Glomerular endothelial cell (primary cell): ENCODE measurements at places on chromosomes 7 and 10.

DNA sequence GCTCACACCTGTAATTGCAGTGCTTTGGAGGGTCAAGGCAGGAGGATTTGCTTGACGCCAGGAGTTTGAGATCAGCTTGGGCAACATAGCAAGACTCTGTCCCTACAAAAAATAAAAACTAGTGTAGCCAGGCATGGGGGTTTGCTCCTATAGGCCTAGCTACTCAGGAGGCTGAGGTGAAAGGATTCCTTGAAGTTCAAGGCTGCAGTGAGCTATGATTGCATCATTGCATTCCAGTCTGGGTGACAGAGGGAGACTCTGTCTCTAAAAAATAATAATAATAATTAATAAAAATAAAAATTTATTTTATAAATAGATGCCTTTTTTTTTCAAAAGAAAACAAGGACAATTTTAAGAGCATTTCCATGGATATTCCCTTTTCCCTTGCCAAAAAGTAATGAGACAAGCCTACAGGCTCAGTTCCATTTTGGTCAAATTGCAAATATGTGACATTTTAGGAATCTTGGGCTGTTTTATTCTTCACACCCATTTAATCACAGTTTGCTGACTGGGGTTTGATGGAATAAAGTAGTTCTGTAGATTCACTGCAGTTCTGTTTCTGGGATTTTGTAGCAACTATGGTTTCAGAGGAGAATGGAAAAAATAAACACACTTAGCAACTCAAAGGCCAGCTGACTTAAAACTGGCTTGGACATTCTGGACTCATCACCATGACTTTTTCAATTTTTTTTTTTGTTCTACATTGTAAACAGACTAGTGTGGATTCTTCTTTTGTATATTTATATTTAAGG, 48.4 kb upstream of the ARHGAP21 start:
- DNase-seq = no peak

- no peak for DNase-seq
Measured at GRCh38 chr7:107446988-107447387, 22.9 kb upstream of the GPR22 start.

DNA sequence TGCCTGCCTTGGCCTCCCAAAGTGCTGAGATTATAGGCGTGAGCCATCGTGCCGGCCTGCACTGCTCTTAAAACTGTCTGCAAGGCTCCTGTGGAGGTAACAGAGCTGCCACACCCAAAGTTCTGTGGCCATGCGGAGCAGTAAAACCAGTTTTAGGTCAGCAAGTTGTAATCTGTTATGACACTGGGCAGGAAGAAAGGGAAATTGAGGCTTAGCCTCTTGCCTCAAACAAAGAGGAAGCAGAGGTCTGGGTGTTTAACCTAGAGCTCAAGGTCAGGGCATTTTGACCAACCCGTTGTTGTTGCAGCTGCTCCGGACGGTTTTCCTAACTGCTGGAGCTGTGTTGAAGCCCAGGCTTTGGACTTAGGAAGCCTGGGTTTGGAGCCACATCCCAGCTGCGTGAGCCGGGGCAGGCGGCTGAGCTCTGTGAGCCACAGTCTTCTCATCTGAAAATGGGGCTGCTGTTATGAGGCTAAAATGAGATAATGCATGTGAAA, 7.4 kb upstream of the RRP12 start:
- no peak for DNase-seq

DNA sequence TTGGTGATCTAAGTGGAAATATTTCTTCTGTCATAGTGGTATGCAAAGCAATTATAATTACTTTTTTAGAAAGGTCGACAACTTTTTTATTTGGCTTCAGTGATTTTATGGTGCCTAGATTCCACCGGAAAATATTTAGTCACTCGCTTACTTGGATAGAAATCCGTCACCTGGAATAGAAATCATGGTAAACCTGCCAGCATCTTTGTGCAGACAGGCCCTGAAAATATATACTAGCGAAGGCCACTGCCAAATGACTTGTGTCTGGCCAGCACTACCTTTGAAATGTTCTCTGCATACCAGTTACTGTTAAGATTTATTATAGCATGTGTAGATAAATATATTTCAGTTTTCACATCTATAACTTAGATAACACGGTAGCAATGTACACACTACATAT, 226.4 kb downstream of the AGMO start:
- DNase-seq = no peak

GRCh38 chr10:106401161-106401560, 763.3 kb downstream of the SORCS1 start:
- DNase-seq = no peak

DNA sequence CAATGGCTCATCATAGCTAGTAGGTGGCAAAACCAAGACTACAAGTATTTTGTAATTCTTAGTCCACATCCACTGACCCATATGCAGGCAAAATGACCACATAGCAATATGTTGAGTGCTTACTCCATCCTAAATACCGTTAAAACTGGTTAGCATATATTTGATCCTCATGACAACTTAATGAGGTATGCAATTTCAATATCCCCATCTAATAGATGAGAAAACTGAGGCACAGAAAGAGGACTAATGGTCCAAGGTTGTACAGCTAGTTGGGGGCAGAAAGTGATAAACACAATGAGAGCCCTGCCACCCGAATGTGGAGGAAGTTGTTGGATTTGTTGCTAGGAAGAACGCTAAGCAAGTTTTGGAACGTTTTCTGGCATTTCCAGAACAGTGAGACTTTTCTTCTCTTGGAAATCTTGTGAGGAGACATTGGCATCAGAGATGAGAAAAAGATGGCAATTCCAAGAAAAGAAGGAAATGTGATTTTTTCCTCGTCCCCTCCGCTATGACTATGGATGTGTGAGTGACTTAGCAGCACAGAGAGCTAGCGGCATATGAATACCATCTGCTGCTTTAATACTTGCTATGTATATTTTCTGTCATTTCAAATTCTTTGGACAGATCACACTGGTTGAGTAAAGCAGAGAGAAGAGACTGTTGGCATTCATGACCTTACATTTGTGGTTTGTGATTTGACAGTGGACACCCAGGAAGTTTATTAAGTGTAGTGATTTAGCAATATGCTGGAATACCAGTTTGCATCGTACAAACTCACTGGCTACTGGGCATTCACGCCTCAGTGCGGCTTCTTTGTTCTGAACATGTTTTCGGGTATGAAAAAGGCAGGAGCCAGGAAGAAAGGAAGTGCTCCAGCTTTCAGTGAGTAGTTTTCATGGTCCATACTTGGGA, 51.5 kb downstream of the NRCAM start:
- DNase-seq = no peak

GRCh38 chr10:131843881-131844284, 56.9 kb upstream of the PPP2R2D start:
- DNase-seq = no peak

DNA sequence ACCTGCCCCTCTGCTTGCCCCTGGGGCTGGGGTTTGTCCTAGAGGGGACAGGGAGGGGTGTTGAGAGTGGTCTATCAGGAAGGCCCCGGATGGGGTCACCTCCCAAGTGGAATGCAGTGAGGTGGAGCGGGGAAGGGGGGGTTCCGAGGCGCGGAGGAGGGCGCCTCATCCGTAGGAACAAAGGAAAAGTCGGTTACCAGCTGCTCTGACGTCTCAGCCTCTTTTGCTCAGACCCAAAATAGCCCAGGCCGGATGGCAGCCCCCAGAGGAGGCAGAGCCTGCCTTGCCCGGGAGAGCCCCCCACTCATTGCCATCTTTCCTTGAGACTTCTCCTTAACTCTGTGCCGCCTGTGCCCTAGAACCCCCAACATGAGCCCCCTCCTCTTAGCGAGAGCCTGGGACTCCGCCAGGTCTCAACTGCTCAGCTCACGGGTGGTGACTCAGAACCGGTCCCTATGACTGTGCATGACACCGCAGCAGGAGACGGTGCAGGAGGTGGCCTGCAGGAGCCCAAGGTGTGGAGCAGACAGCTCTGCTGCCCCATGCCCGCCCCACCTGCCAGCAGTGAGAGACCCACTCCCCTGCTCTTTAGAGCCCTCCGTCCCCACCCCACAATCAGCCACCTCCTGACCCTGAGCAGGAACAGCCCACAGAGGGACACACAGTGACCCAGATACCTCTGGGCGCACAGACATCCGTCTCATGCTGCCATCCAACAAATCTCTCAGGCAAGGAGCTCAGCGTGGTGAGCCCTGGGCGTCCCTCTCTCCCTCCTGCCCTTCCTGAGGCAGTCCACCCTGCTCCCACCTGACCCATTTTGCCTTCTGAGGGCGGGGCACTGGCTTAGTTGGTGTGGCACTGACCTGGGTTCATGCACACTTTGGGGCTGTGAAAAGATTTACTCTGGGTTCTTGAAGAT, 13.1 kb downstream of the STX1A start:
- no peak for DNase-seq

DNA sequence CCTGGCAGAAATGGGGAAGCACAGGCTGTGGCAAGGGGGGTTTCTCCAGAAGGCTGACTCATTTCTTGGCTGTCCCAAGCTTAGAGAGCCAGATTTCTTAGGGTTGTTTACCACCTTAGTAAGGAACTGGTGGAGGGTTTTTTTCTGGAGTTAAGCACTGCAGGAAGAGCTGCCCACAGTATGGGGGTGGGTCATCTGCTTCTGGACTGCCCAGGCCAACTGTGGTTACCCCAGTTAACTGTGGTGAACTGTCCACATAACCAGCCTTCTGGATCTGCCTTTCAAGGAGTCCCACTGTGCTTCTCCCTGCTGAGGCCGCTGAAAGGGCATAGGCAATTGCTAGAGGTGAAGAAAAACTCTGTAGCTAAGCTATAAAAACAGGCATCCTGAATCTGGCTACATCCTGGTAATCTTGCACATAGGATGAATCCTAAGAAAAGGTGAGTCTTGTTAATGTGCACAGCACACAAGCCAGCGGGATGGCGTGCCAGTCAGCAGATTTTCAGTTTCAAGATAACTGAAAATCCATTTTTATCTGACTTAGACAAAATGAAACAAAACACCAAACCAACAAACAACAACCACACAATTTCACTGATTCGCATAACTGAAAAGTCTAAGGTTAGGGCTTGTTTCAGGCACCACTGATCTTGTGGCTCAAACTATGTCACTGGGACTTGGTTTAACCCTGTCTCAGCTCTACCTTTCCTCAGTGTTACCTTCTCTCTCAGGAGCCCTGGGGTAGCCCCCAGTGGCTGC, 21.6 kb upstream of the TSPAN33 start:
- no peak for DNase-seq

GRCh38 chr10:62159351-62159750, 109.3 kb downstream of the RTKN2 start:
- no peak for DNase-seq

- no peak for DNase-seq
Measured at GRCh38 chr7:44116789-44117666, 6.3 kb downstream of the POLD2 start.

GRCh38 chr7:152527610-152528032, 91.8 kb upstream of the KMT2C start:
- no peak for DNase-seq

- DNase-seq = no peak
Measured at GRCh38 chr10:132394936-132395703, 1.9 kb upstream of the PWWP2B start.

- no peak for DNase-seq
Measured at GRCh38 chr7:128530855-128531104, 54.2 kb downstream of the METTL2B start.

DNA sequence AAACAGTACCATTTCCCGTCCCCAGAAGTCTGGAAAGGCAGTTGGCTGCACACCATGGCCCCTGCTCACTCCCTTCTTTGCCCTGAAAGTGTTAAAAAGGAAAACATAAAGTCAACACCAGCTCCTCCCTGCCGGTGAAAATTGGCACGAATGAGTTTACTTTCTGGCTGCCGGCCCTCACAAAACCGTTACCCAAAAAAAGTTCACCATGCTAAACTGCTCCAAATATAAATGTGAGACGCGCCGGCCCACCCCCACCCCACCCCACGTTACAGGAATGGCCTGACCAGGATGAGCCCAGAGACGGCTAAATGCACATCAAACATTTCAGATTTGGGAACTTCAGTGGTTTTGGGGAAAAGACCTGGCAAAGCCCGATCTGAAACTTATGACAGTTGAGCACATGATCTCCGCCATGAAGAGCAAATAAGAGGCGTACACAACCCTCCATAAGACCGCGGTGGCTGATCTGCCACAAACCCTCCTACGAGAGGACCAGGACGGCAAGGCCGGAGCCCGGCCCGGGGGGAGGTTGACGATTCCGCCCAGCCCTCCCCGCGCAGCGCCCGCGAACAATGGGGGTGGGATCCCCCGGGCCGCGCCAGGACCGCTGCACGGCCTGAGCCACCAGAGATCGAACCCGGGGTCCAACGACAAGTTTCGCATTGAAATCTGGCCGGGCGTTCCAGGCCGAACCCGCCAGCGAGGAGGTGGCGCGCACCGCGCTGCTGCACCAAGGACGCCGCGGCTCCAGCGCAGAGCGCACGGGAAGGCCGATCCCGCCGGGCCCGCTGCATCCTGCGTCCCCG, 952 bp downstream of the DIP2C start:
- no peak for DNase-seq

DNA sequence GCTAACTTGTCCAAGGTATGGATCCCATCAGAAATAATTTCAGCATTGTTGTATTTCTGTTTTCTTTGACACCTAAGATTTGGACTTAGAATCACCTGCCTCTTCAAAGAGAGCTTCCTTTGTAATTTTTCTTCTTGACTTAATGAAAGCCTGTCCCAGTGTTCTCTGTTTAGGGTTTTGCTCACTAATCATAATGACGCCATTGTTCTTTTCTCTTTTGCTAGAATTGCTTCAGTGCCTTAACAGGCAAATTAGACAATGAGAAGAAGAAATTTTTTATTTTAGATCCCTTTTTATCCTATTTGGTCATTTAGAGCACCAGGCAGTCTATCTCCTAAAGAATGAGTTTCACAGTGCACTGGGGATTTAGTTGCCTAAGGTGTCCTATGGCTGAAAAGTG, 128.5 kb downstream of the SND1 start:
- DNase-seq = no peak

DNA sequence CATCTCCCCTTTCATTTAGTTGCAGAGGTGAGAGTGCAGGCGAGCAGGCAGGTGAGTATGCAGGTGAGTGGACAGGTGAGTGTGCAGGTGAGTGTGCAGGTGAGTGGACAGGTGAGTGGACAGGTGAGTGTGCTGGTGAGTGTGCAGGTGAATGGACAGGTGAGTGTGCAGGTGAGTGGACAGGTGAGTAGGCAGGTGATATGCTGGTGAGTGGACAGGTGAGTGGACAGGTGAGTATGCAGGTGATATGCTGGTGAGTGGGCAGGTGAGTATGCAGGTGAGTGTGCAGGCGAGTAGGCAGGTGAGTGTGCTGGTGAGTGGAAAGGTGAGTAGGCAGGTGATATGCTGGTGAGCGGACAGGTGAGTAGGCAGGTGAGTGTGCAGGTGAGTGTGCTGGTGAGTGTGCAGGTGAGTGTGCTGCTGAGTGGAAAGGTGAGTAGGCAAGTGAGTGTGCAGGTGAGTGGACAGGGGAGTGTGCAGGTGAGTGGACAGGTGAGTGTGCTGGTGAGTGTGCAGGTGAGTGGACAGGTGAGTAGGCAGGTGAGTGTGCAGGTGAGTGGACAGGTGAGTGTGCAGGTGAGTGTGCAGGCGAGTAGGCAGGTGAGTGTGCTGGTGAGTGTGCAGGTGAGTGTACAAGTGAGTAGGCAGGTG, 165.6 kb downstream of the ADARB2 start:
- DNase-seq = no peak
